Uterus (tissue), 4 donors: ENCODE measurements at places on chromosomes 4 and X.

DNA sequence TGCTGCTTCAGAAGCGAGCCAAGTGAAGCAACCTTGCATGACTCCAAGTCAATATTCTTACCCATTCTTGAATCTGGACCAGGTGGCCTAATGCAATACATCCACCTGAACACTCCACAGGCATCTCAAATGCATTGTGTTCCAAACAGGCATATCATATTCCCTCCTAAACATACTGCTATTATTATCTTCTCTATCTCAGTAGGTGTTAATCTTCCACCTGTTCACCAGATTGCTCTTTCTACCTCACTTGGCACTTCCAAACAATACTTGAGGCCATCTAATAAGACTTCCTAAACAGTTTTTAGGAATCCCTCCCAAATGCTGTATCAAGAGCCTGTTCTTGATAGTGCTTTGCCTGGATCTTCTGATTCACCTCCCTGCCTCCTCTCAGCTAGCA, 90.7 kb downstream of the GPRIN3 start:
- DNase-seq: no peak

DNA sequence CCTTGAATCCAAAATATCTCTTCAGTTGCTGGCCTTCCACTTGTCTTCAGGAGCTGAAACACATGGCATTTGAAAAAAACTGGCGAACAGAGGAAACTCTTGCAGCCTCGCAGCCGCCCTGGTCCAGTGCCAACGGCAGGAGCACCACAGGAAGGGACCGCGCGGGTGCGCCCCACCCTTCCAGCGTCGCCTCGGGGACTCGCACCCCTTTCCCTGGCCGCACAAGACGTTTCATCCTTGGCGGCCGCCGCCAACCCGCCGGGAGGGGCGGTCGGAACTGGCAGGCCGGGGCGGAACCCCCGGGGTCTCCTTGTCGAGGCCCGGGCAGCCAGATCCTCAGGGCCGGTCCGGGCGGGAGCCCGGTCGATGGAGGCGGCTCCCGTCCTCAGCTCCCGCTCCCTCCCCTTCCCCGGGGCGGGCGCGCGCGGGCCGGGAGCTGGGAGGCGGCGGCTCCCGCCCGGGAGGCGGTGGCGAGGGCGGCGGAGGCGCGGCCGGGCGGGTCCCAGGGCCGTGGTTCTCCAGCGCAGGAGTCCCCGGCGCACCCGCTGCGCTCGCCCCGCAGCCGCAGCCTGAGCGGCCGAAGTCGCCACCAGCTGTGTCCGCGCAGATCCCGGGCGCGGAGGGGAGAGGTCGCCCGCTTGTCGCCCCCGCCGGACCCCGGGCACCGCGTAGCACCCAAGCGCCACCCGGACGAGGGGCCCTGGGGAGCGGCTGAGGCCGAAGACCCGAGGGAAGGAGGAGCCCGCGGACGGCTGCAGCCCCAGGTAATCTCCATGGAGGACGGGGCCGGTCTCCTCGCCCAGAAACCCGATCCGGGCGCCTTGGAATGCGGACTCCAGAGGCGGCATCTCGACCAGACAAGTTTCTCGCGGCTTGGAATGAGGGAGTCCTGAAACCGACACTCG, 886 bp upstream of the NDST3 start:
- DNase-seq: no peak

GRCh38 chr4:64533159-64533558, 123.9 kb upstream of the TECRL start:
- DNase-seq: no peak

DNA sequence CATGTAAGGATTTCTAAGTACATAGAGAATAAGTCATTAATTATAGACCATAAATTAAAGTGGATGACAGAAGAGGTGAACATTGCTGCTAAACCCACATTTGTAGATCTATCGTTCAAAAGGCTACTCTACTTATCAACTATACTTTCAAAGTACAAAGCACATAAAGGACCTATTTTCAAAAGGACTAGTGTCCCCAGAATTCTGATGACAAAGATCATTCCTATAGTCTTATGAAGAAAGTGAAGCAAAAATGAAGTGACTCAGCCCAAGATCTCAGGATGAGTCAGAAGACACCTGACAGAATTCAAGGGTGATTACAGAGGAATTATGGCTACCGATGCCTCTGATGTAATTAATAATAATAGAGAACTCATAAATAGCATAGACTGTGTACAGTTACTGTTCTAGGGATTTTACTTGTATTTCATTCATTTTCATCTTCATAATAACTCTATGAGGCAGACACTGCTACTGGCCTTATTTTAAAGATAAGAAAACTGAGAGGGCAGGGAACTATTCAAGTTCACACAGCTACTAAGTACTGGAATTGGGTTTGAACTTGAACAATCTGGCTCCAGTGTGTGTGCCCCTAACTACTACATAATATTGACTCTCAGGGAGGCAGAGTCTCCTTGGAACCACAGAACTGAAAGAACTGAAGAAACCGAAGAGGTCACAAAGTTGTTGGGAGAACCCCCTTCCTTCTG, 17.1 kb downstream of the USP46 start:
- no peak for DNase-seq

DNA sequence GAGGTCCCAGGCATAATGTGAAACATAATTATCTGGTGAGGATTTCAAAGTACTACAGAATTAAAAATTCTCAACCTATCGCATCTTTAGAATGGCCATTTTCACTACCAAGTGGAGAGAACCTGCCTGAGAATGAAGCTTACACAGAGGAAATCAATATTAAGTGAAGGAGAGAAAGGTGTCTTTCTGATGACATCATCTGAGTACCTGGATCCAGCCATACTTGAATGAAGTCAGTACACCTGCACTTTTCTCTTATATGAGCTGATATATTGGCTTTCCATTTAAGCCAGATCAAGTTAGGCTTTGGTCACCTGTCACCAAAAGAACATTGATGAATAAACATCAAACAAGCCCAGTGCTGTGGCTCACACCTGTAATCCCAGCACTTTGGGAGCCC, 118.9 kb upstream of the MED14 start:
- no peak for DNase-seq

- no peak for DNase-seq
These were observed 67.4 kb downstream of the ZNF827 start for GRCh38 chr4:145871209-145871608.
